ENCODE measurements at places on chromosomes 12 and 14. TPM values are rescaled to one million over a fixed set of nuclear protein-coding genes. Genes with fewer than 3 reads are reported as not detected.

Gene POLE
- total RNA-seq, result 228 TPM

DNA sequence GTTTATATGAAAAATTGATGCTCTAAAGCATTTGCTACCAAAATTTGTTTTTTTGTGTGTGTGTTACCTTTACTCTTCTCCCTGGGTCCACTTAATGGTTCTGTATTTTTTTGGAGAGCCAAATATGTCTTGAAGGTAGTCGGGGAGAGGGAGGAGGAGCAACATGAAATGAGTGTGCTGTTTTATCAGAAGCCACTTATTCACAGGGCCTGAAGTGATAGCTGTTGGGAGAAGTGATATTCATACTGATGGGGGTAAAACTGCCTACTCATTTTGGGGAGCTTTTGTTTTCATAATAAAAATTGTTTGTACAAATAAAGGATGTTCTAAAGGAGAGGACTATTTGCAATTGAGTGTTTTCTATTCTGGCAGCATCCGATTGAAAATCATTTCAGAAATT lies 29.2 kb downstream of the CRADD start:
- no peak for DNase-seq

Gene SCARB1
- total RNA-seq, result 10.0 TPM

Gene SERPINA1
- 783 TPM for total RNA-seq

- no peak for DNase-seq
These were observed 25.1 kb upstream of the CDK17 start for GRCh38 chr12:96425321-96425720.

Gene AQP6
- total RNA-seq, result 0.33 TPM

Gene GPR65
- 3.2 TPM for total RNA-seq

DNA sequence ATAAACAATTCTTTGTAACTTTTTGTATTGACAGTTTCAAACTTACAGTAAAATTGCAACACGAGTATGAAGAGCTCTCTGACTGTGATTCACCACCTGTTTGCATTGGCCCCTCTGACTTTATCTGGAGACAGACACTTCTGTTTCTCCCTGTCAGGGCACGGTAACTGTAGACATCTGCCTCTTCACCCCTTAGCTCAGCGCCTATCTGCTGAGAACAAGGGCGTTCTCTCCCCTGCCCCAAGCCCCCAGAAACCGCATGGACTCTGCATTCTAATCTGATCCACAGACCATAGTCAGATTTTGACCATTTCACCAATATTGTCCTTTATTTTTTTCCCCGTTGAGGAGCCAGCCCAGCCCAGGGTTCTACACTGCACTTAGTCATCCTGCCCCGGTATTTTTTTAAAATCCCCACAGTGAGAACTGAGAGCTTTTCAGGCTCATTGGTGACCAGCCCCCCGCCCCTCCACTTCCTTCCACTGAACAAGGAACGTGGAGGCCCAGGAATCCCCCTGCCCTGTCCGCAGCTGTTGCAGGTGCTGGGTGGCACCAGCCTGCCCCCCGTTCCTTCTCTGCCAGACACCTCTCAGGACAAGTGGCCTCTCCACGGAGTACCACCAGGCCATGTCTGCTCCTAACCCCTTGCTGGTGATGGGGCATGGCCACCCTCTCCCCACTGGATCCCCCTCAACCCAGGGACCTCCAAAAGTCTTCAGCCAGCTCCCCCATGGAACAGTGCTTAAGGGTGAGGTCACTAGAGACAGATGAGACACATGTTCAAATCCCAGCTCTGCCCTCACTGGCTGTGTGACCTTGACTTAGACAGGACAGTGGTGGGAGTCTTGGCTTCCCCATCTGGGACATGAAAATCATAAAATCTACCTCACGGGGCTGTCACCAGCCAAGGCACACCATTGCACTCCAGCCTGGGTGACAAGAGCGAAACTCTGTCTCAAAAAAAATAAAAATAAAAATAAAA lies 11.2 kb downstream of the RHOF start:
- DNase-seq, result no peak

Gene STRAP
- total RNA-seq, result 68.4 TPM

Gene RNASE7
- not detected for total RNA-seq

Gene NDRG2
- total RNA-seq, result 280 TPM
